MV-4-11 (cell line): ENCODE measurements at places on chromosomes 2 and 18.

- DNase-seq = no peak
These were observed 1.8 kb downstream of the NMI start for GRCh38 chr2:151287513-151288250.

DNA sequence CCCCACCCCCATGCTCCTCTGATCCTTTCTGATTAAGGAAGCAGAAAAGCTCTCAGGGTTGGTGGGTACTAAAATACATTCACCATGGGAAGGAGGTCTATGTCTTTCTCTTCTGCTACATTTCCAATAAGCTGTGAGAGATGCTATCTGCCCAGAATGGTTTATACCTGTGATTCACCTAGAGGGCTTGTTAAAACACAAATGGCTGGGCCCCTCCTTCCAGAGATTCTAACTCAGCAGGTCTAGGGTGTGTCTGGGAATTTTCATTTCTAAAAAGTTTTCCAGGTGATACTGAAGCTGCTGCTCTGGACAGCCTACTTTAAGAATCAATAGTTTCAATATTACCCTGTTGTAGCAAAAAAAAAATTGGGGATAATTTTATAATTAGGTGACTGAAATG is 772.2 kb upstream of the ZEB2 start:
- DNase-seq = no peak

DNA sequence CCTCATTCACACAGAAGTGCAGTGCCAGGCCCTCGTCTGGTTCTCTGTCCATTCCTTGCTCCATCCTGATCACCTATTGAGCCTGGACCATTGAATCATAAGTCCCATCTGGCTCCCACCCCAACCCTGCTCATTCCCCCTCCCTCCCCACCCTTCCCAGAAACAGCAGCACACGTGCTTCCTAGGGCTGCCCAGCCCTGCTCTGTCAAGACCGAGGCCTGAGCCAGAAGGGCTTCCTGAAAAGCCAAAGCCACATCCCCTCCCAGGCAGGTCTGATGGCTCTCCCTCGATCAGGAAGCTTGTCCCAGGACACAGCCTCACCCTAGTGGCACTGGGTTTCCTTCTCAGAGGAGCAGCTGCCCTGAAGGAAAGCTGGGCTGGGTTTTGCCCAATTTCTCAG is 79.8 kb upstream of the FZD7 start:
- no peak for DNase-seq

- DNase-seq = no peak
These were observed 277.9 kb downstream of the DCC start for GRCh38 chr18:52617931-52618330.

DNA sequence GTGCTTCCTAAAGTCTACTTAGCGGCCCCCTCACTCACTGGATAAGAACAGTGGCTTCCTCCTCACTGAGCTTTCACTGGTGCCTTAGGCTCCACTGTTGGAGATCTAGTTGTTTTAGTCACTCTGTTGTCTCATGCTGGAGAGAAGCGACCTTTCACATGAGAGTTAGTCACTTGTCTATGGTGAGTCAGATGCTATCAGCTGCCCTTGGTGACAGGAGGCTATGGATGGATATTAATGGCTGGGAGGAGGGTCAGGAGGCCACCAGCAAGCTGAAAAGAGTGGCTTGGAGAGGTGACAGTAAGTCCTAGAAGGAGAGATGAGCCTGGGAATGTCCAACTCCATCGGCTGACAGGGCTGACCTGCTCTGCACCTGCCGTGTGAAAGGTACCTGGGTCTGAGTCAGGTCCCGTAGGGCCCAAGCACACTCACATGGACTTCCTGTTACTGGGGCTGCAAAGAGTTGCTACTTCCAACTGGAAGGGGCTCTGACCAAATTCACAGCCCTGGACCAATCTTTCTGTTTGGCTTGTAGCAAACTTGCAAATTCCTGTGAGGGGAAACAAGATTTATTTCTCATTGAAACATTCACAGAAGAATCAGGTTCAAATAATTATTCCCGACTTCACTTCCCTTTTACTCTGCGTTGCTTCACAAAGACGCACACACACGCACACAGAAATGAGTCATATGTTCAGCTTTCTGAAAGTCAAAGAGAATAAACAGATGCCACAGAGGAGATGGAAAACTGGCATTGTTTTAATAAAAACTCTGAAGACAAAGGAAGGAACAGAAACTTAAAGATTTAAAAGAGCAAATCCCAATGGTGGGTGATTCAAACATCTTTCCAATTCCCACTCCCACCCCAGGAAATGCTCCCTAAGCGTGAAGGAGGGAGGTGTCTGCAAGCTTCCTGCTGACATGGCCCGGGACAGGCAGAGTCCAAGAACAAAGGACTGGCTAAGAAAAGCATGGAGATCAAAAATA is 203.5 kb upstream of the TWIST2 start:
- peak; percentile 69 for DNase-seq

DNA sequence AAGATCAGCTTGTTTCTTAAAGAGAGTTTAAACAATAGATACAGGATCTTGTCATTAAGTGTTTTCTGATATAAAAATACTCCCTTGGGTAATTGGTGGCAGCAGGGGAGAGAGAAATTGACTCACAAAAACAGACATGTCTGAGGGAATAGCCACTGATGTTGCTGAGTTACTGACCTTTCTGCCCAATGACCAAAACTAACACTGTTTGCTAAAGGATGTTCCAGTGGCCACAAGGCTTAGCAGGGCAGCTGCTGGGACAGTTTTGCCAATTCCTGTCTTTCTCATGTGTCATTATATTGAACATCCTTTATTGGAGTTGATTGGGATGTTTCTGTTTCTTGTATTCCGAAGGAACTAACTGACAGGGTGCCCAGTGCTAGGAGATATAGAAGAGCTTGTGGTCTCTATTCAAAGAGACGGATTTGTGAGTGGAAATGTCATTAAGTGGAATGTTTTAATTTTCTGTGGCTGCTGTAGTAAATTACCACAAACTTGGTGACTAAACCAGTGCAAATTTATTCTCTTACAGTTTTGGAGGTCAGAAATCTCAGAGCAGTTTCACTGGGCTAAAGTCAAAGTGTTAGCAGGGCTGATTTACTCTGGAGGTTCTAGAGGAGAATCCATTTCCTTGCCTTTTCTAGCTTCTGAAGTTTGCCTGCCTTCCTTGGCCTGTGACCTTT is 124.8 kb upstream of the RMDN2 start:
- no peak for DNase-seq

GRCh38 chr2:162037028-162037795 is 36.8 kb downstream of the DPP4 start:
- no peak for DNase-seq

DNA sequence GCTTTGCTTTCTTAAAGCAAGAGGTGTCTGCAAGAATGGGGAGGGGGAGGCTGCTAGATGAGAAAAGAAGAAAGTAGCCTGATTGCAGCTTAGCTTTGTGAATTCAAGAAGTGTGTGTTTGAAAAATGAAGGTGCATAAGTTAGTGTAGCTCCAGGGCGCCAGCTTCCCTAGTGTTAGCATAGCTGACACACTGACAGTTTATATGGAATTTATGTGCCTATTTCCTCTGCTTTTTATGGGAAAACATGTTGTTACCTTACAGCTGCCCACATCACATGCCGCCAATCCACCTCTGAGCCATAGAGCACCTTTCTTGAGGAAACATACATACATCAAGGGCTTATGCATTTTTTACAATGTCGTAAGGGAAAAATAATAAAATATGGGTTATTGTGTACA is 536.4 kb upstream of the PIK3C3 start:
- DNase-seq = no peak

DNA sequence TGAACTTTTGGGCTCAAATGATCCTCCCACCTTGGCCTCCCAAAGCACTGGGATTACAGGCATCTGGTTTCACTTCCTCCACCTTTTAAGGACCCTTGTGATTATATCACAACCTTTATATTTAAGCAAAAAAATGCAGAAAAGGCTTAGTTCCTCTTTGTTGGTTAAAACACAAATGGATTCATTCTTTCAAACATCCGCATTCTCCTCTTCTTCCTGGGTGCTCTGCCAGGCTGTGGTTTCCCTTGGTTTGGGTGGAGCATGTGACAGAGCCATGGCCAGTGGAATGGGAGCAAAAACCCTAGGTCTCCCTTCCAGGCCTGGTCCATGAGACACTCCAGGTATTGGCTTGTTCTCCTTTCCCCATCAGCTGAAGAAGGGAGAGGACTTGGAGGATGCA is 9.9 kb upstream of the SLC66A3 start:
- peak; percentile 99 for DNase-seq

GRCh38 chr2:112156152-112156986 is 18.2 kb downstream of the FBLN7 start:
- peak; percentile 35 for DNase-seq

GRCh38 chr2:121309801-121310200 is 24.8 kb upstream of the TFCP2L1 start:
- DNase-seq = peak; percentile 14

- no peak for DNase-seq
These were observed 610.5 kb upstream of the FANCL start for GRCh38 chr2:58851598-58851997.

- no peak for DNase-seq
These were observed 1207.7 kb downstream of the SUCLG1 start for GRCh38 chr2:83251321-83251872.

- peak; percentile 43 for DNase-seq
These were observed 32.8 kb downstream of the GRHL1 start for GRCh38 chr2:9984217-9984739.

- DNase-seq = no peak
These were observed 288.4 kb upstream of the TRIB2 start for GRCh38 chr2:12428324-12428723.

DNA sequence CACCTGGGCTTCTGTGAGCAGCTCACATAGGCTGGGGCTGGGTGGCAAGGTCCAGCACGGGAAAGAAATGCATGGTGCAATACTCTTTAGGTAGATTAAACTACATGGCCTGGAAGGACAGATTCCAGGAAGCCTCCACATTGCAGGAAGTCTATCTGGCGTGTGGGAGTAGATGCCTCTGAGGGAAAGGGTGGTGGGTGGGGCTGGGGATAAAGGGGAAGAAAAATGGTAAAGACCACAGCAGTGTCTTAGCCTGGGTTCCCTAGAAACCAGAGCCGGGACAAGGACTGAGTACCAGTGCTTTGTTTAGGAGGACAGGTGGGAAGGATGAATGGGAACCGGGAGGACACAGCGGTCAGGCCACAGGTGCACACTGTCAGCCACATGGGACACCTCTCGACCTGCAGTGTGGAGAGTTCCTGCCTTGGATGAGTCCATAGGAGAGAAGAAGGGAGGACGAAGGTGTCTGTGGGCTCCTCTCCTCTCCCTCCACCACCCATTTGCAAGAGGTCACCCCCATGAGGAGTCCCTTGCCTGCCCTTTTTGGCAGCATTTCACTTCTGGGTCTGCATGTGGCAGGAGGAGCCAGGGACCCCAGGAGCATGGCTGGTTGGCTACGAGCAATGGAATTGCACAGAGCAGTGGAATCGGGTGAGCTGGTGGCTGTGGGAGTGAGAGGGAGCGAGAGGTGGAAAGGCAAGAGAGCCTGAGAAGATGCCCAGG is 91.5 kb upstream of the HS6ST1 start:
- no peak for DNase-seq

DNA sequence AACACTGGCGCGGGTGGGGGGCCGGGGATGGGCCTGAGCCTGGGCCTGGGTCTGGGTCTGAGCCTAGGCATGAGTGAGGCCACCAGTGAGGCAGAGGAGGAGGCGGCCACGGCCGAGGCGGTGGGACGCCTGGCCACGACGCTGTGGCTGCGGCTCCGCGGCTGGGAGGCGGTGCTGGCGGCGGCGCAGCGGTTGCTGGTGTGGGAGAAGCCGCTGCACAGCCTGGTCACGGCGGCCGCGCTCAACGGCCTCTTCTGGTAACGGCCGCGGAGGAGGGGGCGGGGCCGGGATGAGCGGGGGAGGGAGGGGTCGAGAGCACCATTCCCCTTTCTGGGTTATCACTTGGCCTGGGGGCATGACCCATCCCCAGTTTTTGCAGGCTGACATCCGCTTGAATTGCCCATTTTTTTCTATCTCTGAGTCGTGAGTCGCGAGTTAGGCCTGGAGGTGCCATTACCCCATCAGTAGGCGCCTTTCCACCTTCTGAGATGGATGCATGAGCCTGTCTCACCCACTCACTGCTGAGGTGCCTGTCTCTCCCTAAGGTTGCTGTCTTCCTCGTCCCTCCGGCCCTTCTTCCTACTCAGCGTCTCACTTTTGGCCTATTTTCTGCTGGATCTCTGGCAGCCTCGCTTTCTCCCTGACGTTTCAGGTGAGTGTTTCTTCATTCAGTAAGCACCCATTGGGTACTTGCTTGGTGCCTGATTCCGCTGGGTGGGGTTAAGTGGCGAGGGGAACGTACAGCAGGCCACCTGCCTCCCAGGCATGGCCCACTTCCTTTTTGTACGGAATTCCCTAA is 501 bp downstream of the RETREG2 start:
- no peak for DNase-seq
